NCI-H774 (cell line): ENCODE measurements at places on chromosomes 7 and 10.

DNA sequence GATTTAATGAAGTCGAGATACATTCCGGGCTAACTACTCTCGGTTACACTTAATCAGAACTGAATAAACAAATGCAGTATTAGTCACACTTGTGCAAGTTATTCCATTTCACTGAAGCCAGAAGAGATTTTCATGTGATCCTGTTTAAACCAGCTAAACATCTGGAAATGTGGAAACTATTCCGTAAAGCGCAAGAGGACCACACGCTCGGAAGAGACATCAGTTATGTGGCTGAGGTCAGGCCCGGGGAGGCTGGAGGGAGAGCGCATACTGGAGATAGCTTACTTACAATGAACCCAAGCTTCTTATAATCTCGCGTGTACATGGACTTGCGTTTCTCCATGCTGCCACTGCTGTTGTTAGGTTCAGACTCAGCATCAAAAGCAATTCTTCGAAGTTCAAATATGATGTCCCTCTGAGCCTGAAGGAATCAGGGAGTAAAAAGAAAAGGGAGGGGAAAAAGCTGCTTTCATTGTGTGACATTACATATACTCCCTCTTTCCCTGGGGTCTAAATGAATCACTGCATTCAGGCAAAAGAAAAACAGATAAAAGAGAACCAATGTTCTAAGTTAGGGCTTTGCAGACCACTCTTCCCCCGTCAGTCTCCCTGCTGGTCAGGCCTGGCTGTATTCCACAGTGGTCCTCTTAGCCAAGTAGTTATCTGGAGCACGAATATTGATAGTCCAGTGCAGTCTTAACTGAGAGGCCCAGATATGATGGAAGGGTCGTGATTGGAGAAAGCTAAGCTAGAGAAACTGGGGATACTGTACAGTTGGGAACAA lies 237.4 kb downstream of the ELMO1 start:
- DNase-seq: no peak

DNA sequence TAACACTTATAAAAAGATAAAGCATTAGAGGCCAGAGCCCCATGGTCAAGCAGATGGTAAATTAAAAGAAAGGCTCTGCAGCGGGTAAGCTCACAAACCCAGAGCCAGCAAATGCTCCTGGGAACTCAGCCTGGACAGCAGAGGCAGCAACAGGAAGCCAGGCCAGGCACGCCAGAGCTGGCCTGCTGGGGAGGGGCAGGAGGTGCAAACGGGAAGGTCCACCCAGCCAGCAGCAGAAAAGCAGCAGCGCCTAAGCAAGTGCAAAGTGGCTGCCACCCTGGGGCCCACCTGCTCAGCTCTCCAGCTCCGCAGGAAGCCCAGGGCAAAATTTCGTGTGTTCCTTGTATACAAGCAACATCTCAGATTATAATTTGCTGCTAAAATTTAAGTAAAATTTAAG lies 82.7 kb upstream of the GPR22 start:
- no peak for DNase-seq

- no peak for DNase-seq
These were observed 87.4 kb downstream of the ARHGAP22 start for GRCh38 chr10:48517482-48517881.

DNA sequence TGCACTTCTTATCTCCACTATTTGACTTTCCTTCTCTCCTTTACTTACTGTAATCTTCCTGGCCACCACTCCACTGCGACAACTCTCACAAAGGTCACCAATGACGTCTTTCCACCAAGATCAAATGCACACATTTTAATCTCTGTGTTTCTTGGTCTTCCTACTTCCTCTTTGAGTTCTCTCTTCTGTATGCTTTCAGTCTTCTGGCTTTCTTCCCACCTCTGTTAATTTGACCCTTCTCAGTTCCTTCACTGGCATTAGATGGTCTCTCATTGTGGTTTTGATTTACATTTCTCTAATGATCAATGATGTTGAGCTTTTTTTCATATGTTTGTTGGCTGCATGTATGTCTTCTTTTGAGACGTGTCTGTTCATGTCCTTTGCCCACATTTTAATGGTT lies 31.9 kb downstream of the FAM107B start:
- DNase-seq: no peak

- DNase-seq: no peak
These were observed 734.7 kb downstream of the KCNMA1 start for GRCh38 chr10:76902949-76903348.

GRCh38 chr10:128024426-128024825 lies 101.8 kb downstream of the MKI67 start:
- DNase-seq: no peak

- no peak for DNase-seq
These were observed 23.3 kb downstream of the MYOF start for GRCh38 chr10:93458821-93459257.
